Caco-2 (cell line): ENCODE measurements at places on chromosomes 13 and 19.

DNA sequence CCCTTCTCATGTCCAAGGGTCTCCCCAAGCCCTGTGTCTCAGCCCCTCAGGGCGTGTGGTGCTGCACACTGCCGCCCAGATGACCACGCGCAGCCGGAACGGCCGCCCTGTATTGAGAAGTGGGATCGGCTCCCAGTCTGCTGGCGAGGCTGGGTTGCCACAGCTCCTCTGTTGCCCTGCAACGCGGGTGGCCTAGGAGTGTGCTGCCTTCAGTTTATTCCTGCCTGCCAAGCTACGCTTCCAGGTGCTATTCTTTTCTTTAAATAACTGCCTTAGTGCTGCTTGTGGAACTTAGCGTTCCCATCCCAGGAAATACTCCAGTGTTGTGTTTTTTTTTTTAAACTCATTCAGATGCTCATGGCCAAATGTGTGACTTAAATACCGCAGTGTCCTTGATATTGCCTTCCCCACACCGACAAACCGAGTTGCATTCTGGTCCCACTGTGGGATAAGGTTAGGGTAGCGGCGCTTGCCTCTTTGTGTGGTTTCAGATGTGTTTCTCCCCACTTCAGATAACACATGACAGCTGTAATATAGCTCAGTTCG is 16.6 kb downstream of the ACTN4 start:
- DNase-seq = no peak

GRCh38 chr19:35908973-35909683 is 1.0 kb upstream of the TYROBP start:
- no peak for DNase-seq

DNA sequence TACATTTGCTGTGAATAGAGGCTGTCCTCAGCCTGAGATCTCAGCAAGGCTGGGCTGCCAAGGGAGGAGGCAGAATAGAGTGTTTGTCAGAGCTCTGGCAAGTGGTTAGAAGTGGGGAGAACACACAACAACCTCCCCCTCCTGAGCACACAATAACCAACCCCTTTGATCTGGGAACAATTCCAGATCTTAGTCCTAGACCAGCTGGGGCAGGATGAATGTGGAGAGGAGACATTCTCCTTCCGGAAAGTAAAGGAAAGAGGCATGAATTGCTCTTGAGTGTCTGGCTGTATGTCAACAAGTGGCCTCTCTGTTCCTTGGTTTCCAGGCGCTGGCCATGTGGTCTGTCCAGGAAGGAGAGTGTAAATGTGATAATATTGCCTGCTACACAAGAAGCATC is 114.9 kb upstream of the TMTC4 start:
- no peak for DNase-seq

GRCh38 chr19:49889687-49890348 is 6.9 kb downstream of the IL4I1 start:
- DNase-seq = peak; percentile 90

DNA sequence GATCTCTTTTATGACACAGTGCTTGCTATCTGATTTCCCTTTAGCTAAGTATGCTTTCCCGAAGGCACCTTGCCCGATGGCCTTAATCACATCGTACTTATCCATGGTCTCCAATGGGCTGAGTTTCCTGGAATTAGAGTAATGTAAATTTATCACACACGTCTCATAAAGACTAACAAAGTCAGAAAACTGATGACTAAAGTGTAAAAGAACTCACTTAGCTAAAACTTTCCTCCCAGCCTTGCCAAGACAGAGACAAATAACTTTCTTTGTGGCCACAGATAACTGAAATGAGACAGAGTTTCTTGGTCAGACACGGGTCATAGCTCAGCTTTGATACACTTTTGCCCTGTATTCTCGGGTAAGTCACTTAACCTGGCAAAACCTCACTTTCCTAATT is 1.5 kb downstream of the NEK5 start:
- no peak for DNase-seq

DNA sequence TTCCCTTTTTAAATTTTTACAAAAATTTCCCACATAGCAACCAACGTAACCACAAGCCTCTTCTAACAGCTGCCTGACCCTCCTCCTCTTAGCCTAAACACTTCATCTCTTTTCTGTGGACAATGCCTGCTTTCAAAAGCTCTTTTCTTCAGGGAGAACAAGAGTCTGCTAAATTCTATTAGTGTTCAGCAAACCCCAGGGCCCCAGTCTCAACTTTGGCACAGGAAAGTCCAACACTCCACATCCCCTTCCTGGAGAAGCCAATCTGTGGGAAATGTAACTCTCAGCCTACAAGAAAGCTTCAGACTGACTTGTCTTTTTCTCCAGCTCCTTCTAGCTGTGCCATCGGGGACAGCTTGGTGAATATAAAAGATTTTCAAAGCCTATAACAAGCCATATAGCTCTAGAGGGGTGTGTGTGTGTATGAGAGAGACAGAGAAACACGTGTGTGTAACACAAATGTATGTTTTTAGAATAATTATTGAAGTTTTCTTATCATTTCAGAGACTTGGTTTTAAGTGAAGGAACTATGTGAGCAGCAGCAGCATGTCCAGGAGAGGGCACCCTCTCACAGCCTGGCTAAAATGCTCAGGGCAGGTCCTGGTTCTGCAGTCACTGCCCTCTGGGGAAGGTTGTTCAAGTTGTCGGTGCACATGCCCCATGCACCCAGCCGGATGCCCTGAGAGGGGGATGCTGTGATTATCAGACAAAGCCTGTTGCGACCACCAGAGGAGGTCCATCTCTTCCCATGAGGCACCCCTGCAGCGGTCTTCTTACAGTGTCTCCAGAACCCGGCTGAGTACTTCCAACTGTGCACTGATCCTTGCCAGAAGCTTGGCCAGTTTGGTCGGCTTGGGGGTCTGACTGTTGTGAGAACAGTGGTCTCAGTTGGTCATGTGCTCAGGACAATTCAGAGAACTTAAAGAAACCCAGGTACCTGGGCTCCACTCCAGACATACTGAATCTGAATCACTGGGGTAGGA is 34.4 kb downstream of the CCDC70 start:
- DNase-seq = peak; percentile 66

DNA sequence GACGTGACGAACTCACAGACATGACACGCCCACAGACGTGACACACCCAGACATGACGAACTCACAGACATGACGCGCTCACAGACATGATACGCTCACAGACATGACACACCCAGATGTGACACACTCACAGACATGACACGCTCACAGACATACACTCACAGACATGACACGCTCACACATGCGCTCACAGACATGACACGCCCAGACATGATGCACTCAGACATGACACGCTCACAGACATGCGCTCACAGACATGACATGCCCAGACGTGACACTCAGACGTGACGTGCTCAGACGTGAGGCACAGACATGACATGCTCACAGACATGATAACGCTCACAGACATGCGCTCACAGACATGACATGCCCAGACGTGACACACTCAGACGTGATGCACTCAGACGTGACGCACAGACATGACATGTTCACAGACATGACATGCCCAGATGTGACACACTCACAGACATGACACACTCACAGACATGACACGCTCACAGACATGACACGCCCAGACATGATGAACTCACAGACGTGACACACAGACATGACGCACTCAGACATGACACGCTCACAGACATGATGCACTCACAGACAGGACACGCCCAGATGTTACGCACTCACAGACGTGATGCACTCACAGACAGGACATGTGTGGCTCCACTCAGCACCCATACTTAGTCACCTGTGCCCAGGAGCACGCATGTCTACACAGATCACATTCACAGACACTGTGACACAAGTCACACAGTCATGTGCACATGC is 8.1 kb downstream of the ERFL start:
- DNase-seq = no peak

- DNase-seq = no peak
Observed at GRCh38 chr19:2048104-2048958, 2.7 kb downstream of the MKNK2 start.

DNA sequence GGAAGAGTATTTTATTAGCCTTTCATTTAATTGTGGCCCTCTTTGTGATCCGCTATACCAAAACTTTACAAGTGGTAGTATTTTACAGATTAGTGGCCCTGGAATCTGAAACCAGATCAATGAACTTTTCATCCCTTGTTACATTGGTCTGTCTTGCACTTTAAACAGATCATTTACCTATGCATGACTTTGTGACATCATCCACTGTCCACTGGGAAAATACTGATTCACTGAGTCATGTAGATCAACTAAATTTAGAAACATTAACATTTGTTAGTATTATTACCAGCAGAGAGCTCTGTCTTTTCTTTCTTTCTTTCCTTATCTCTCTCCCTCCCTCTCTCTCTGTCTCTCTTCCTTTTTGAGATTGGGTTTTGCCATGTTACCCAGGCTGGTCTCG is 17.5 kb downstream of the PCDH8 start:
- DNase-seq = no peak
